ENCODE measurements at places on chromosomes 11 and 22.

GRCh38 chr11:64885367-64886286, 7.2 kb upstream of the EHD1 start:
- DNase-seq, result no peak

GRCh38 chr11:98227278-98227677, 793.5 kb upstream of the CNTN5 start:
- DNase-seq, result no peak

DNA sequence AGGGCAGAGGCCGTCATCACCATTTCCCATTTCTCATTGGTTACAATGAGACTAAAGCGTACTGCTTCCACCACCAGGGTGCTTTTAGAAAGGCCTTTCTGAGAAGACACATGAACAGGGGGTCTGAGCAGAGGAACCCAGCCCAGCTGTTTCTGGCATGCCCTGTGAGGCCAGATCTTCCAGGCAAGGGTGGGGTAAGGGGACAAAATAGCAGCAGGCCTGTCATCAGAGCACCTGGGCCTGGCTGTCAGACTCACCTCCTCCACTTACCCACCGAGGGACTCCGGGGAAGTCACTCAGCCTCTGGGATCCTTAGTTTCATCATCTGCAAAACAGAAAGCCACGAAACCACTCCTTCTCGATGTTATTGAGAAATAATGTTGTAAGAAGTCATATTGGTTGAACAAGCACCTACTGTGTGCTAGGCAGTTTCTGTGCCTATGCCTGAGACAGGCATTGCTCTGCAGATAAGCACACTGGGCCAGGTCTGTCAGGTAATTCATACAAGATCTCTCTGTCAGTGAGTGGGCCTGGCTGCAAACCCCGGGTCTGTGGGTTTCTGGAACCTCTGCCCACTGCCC, 8.8 kb upstream of the WNT11 start:
- DNase-seq, result no peak

DNA sequence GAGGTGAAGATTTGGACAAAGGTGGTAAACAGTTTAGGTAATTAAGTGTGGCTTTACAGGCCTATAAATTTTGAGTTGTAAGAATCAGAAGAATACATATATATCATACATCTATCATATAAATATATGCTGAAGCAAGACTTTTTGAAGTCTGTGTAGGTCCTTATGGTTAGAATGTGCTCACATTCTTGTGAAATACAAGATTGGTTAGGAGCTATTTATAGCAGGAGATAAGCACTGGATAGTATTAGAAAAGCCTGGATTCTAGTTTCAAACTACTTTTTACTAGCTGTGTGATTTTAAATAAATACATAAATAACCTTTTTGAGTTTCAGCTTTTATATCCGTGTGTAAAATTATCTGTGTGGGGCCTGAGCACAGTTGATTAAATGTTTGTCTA, 42.3 kb downstream of the ANKRD42 start:
- DNase-seq, result no peak

DNA sequence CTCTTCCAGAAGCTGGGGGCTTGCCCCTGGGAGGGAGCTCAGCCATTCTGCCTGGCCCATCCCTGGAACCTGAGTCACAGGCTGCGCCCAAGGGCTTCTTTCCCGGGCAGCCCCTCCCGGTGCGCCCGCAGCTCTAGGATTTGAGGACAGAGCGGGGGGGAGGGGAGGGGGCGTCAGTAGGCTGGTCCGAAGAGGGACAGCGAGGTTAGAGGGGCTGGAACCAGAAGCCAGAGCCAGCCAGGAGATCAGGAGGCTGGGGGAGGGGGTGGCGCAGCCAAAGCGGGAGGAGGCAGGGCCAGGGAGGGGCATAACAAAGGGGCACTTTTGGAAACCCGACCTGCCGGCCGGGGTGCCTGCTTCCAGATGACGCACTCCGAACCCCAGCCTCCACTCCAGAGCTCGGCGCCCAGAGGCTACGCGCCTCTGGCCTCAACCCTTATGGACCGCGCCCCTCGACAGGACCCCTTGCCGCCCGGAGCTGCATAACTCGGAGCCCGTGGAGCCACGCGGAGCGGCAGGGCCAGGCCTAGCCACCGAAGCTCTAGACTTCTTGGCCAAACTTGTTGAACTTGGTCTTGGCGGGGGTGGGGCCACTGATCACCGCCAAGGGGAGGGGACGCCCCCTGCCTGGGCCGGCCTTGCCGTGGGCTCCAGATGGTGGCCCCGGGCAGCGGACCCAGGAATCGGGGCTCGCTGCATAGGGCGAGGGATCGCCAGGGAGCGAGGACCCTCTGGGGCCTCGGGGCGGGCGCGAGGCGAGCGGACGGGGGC, 744 bp downstream of the PACSIN3 start:
- DNase-seq, result no peak

- no peak for DNase-seq
These were observed 160.5 kb upstream of the TBCEL start for GRCh38 chr11:120863359-120863758.

- no peak for DNase-seq
These were observed 35.4 kb downstream of the RSPH14 start for GRCh38 chr22:23106344-23106743.

DNA sequence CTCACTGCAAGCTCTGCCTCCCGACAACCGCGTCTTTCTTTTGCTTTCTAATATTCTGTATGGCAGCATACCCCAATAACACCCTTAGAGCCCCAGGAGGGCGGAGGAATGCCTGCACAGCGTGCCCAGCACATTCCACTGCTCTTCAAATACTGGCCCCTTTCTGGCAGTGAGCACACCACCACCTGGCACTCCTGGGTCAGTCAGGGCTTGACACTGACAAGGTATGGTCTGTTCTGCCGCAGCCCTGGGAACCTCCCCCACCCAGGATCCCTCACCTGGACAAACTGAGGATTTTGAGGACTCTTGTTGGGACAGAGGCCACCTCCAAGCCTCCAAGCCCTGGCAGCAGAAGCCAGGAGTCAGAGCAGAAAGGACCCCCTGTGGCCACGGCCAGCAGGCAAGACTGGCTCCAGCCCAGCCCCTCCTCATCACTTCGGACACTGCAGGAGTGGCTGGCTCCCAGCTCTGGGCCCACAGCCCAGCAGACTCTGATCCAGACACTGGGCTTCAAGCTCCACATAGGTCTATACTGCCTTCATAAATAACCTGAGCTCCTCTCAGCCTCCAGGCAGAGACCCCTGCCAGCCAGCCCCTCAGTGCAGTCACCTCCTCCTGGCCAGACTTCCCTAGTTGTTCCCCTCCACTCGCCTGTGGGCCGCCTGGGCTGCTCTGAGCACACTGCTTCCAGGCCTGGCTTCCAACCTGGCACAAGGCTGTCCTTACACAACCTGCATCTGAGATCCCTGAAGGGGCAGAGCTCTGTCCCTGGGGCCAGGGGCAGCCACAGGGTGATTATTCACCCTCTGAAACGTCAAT, 14.5 kb downstream of the CARS1 start:
- DNase-seq, result no peak

All from GM06990 (cell line).